ENCODE measurements at places on chromosomes 5 and 9. TPM values are rescaled to one million over a fixed set of nuclear protein-coding genes. Genes with fewer than 3 reads are reported as not detected.

DNA sequence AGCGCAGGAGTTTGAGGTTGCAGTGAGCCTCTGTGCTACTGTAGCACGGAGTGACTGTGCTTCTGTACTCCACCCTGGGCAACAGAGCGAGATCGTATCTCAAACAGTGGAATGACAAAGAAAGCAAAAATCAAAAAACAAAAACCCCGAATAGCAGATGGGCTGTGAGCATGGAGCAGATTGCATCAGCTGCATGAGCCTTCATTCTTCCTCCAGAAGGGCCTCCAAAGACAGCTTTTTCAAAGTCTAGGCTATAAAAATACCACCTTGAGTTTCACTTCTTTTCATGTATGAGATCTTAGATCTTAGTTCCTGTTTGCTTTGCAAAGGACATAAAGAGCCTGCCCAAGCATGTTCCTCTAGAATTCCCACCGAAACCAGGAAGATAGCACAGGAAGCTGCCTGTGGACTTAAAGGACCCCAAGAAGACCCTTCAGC, 15.0 kb upstream of the HSPB3 start:
- DNase-seq, result peak; percentile 61

DNA sequence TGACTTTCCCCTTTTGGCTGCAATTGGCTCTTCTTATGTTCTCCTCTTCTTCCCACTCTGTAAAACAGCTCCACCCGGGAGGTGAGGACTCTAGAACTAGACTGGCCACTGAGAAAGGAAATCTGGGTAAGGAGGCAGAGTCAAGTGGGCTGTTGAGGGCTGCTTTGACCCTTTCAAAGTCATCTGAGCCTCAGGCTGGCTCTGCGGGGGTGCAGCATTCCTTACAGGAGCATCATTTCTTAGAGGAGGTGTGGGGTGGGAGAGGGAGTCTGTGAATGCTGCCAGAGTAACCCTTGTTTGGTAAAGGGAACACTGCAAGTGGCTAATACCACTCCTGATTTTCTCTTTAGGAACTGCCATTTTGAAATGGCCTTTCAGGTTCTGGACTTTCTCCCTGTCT, 377.7 kb upstream of the SMARCA2 start:
- no peak for DNase-seq

DNA sequence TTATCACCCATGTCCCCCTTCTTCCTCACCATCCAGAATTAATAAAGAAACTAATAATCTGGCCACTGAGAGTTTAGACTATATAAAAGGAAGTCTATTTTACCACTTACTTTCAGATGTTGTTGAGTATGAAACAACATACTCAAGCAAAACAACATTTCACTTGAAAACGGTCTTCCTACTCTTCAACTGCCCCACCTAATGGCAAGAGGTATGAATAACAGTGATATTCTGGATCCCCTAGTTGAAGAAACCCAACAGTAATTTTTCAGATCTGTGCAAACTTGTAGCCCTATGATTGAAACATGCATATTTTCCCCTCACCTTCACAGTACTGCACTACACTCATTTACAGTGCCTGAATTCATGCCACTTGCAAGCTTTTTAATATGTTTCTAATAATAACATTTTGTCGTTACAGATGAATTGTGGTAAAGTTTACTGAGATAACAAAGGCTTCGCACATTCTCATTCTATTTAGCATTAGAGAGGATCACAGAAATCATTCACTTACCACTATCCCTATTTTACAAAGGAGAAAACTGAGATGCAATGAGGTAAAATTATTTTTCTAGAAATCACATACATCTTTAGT, 267.9 kb upstream of the PDE4D start:
- DNase-seq, result no peak

DNA sequence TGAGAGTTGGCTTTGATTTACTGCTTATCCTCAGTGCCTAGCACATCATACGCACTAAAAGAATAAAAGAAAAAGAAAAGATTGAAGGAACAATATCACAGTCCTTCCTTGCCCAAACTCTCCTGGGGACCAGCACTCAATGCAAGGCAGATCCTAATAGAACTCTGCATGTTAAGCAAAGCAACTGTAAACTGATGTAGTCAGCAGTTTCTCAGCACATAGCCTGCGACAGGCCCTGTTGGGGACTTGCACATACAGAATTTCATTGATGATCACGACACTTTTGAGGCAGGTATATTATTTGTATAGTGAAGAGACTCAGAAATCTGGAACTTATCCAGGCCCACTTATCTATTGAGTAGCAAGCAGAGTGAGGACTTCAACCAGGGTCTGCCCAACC, 15.4 kb downstream of the NIPAL4 start:
- no peak for DNase-seq

- DNase-seq, result no peak
Observed at GRCh38 chr5:140072812-140073211, 29.7 kb upstream of the NRG2 start.

GRCh38 chr9:128762671-128763449, 8.9 kb downstream of the ZER1 start:
- no peak for DNase-seq

GRCh38 chr9:4196886-4197285, 103.0 kb downstream of the GLIS3 start:
- no peak for DNase-seq

DNA sequence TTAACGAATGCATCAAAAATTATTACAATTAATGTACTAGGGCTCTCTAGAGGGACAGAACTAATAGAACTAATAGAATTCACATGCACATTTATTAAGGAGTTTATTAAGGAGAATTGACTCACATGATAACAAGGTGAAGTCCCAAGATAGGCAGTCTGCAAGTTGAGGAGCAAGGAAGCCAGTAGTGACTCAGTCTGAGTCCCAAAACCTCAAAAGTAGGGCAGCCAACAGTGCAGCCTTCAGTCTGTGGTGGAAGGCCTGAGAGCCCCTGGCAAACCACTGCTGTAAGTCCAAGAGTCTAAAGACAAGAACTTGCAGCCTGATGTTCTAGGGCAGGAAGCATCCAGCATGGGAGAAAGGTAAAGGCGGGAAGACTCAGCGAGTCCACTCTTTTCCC, 633.8 kb downstream of the SEMA5A start:
- DNase-seq, result no peak

GRCh38 chr9:91451431-91452270, 28.0 kb upstream of the NFIL3 start:
- no peak for DNase-seq

ANKRD20A1 gene
- total RNA-seq, result 0.64 TPM

DMGDH gene
- total RNA-seq, result not detected

PCDHGB7 gene
- 0.07 TPM for total RNA-seq
